Activated CD4-positive, alpha-beta T cell treated with anti-CD3 and anti-CD28 coated beads, Interleukin-2, amount 50 U/mL, for 1 hour (primary cell): ENCODE measurements at places on chromosomes 5 and 9.

DNA sequence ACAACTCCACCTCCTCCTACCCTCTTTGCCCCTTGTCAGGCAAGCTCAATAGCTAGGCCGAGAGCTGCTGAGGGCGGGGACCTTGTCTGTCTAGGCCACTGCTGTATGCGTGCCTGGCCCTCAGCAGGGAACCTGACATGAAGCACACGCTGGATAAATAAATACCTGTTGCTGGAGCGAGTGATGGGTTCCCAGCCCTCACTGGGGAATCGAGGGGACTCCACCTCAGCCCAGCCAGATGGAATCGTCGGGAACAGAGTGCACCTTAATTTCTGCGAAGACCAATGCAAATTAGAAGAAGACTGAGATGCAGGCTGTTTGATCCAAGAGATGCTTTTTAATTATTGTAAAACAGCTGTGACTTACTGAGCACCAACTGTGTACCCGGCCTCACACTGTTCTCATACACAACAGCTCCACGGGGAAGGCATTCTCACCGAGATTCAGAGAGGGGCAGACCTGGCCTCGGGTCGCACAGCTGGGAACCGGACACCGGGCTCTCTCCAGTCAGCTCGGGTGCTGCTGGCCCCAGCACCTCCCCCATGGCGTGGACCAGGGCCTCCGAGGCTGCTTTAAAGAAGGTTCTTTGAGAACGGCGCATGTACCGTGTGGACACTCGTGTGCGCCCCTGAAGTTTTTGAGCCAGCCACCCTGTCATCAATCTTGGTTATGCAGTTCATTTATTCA lies 109.7 kb upstream of the IER5L start:
- DNase-seq, result no peak

DNA sequence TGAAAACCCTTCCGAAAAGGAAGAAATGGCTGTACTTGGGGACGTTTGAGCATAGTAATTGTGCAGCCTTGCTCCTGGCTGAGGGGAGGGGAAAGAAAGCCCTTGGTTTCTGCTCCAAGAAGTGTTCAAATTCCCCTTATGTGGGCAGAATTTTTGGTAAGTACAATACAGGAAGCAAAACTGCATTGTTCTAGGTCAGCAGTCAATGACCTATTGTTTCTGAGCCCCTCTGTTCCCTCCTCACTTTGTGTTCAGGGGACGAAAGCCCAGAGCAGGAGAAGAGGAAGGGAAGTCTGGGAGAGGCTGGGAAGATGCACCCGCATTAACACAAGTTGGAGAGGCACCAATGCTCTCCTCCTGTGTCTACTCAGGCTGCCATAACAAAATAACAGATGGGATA lies 11.9 kb downstream of the BASP1 start:
- no peak for DNase-seq

- DNase-seq, result no peak
Observed at GRCh38 chr5:135890296-135890695, 5.3 kb downstream of the IL9 start.

- DNase-seq, result no peak
Observed at GRCh38 chr5:172871536-172871935, 37.5 kb downstream of the ERGIC1 start.

GRCh38 chr9:105157171-105157583 lies 87.3 kb upstream of the SLC44A1 start:
- no peak for DNase-seq
